HS-5 (cell line): ENCODE measurements at places on chromosomes 3 and 15.

DNA sequence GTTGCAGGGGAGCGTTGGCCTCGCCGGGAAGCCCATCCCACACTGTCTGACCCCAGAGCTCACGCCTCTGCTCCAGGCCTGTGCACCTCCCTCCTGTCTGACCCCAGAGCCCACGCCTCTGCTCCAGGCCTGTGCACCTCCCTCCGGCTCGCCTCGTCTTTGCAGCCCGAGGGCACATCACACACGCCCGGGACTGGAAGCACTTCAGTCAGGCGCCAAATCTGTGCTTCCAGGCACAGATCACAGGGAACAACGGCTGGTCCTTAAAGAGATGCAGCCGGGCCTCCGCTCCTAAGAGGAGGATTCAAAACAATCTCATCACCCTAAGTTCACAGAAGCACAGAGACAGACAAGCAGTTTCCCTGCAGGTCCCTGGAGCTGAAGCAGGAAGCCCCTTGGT, 103.0 kb upstream of the RPL32 start:
- no peak for DNase-seq

DNA sequence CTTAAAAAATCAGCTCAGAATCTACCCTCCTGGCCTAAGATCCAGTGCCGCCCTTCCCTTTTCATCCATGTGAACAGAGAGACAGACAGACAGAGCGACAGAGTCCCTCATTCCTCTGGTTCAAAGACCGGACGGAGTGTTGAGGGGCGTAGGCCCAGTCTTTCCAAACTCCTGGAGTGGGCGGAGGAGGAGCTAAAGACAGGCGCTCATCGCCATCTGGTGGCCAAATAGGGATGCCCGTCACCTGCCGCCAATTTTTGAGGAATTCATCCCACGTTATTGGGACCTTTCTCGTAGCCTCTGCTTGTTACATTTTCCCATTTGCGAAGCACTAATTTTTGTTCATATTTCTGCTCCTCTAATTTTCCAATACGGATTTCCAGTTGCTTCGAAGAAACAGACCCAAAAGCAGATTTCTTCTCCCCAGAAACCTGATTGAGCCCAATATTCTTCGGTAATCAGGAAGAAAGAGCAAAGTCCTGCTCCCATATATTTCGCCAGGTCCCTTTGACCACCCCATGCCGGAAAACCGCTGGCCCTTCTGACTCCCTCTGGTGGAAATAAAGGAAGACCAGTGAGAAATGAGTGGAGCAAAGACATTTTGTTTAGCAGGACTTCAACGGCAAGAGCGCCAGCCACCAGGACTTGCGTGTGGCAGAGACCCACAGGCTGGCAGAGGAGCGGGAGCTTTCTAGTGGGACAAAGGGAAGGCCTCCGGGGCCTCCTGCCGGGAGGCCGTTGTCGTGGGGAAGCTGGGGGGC, 88.0 kb downstream of the LRRK1 start:
- peak; percentile 48 for DNase-seq

- DNase-seq = no peak
Observed at GRCh38 chr3:4797201-4797705, 182.0 kb upstream of the BHLHE40 start.

DNA sequence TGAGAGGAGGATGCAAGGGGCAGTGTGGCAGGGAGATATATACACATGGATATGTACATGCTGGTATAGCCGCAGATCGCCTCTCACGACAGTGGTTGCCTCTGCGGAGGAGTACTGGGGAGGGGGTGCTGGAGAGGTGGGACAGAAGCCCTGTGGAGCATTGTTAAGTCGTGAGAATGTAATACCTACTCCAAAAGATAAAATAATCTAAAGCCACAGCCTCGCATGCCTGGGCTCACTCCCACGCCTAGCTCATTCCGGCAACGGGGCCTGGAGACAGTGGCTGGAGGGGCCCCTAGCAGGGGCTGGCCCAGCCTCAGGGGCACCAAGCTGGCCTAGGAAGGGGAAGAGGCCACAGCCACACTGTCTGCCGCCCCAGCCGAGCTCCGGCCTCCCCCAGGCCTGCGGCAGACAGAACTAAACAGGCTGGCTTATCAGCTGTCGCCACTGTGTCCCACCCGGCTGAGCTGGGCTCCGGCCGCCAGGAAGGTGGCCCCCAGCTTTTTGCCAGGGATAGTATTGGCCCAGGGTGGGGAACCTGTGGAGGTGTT, 65.1 kb upstream of the LCTL start:
- DNase-seq = no peak

DNA sequence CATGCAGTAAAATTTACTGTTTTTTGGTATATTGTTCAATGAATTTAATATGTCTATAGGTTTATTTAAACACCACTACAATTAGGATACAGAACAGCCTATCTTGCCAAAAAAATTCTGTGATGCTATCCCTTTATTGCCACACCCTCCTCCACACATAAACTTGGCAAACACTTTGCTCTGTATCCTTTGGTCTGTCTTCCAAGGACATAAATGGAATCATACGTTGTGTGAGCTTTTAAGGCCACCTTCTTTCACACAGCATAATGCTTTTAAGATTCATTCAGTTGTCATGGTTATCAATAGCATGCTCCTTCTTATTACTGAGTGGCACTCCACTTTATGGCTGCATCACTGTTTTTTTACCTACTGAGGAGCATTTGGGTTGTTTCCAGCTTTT, 71.5 kb downstream of the CERS3 start:
- peak; percentile 9 for DNase-seq

DNA sequence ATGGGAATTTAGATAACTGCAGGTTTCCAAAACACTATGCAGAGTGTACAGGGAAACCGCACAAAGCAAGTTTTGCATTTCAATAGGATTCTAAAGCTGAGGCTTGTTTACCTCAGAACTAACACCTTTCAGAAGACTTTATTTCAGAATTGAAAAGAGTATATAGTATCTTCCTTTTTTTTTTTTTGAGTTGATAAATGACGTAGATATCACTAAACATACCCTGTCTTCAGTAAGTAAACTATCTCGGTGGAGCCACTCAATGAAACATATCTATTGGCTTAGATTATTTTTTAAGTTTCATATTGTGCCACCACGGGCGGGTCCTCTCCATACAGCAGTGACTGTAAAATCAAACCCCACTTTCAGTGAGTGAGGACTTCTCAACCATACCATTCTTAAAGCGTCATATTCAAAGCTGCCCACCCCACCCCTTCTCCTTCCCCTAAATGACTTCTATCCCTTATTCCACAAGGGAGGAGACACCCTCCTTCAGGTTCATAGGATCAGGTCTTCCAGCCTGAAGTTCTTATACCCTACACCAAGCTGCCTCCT, 2.0 kb upstream of the TBL1XR1 start:
- DNase-seq = no peak

- peak; percentile 32 for DNase-seq
Observed at GRCh38 chr15:27091270-27091940, 120.4 kb downstream of the GABRG3 start.

DNA sequence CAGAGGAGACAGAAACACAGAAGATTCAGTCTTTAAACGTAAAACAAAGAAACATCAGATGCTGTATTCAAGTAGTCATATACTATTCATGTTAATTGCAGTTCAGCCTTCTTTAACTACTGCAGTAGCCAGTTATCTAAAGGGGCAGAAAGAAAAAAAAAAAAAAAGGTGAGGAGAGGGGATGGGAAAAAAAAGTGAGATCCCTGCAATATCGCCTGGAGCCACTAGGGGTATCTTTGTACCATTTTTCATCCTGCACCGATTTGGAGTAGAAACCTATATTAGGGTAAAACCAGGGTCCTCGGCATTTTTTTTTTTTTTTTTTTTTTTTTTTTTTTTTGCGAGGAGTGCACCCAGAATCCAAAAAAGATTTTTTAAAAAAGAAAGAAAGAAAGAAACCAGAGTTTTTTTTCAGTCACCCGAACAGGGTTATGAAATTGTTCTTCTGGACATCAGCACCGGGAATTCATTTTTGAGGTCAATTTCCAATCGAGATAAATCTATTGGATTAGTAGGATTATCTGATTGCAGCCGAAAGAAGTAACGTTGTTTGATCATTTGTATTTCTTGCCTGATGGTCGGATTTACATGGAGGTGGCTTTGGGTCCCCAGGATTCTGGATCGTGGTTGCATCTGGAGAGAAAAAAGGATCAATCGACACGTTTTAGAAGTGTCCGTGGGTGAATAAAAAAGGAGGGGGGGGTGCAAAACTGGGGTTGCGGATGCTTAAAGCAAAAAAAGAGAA, 186.7 kb downstream of the NLGN1 start:
- DNase-seq = peak; percentile 30

DNA sequence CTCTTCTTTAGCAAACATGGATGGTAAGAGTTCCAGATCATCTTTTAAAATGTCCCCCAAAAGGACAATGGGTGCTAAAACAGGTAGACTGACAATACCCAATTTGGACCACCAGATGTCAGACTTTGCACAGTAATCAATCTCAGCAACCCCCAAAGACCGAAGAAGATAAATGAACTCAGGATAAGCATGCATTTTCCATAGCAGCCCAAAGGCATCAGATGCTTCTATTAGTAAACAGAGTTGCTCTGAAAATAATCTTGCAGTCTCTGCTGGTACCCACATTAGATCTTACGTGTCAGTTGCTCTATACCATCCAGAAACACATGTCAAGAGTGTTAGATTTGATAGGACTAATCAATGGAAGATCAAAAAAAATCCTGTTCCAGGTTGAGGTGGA, 20.6 kb downstream of the MYH15 start:
- no peak for DNase-seq

- no peak for DNase-seq
Observed at GRCh38 chr15:78072080-78072892, 5.2 kb downstream of the TBC1D2B start.

- no peak for DNase-seq
Observed at GRCh38 chr3:39207361-39208186, 15.2 kb upstream of the XIRP1 start.

DNA sequence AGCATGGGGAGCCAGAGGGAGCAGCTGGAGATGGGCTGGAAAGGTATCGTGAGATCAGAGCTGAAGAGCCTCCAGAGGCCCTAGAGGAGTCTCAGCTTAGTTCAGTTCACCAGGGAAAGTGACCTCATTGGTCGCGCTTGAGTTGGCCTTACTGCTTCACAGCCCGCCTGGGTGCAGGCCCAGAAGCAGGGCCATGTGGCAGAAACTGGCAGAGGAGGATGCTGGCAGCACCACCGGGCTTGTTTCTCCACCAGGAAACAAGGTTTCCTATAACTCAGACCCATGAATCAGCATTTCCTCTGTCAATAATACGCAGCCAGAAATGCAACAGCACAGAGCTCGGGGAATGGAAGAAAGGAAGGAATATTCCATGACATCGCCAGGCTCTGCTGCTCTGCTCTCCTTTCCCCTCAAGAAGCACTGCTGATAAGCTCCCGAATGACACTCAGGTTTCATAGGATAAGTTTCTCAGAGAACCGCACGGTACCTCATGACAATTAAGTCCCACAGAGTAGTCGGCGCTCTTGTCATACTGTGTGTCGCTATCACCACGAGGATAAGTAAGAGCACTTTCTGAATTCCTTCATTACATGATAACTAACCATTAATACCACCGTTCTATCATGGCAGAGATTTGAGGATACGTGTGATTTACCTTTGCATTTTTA, 147.1 kb upstream of the LPP start:
- no peak for DNase-seq

DNA sequence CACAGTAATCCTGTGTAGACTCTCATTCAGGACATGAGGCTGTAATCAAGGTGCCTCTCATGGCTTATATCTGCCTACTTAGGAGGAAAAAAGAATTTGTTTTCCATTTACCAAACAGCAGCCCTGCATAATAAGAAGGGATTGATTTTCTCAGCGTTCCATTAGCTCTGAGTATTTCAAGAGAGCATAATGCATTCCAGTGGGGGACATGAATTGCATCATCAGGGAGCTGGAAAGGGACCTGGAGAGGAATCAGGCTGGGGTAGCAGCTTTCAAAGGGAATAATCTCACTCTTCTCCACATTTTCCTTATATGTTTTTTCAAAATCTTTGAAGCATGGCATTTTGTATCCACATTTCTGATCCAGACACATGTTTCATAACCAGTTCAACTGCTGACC, 150.6 kb upstream of the ANKRD28 start:
- no peak for DNase-seq

GRCh38 chr15:80694611-80695098, 455 bp upstream of the ABHD17C start:
- DNase-seq = no peak

DNA sequence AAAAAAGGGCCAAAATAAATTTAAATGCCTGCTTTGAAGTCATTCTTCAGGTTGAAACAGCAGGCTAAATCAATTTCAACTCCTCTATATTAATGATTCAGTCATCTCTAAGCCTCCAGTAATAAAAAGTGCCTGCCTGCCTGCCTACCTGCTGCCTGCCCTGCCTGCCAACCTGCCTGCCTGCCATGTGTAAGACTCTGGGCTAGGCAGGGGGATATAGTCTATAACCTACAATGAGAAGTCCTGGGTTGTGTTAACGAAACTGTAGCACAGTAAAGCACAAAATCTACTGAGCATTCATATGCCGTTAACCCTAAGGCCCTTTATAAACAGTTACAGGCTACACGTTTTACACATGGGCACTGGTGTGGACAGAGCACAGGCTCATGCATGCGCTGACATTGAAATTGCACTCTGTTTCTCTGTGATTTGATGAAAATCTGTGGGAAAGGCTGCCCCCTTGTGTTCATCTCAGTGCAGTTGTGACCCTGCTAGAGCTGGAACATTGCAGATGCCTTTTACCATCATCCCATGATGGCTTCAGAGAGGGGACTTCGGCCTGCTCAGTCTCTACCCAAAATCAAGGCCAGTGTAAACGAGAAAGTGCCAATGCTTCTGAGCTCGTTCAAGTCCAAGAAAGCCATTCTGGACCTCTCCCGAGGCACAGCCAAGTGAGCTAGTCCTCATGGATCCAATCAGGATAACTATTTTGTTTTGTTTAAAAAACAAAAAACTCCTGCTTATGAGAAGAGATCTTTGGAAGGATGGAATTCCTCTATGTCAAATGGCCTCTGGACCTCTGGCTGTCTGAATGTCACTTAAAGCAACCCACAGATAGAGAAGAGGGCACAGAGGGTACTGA, 64.6 kb downstream of the EFL1 start:
- peak; percentile 29 for DNase-seq

GRCh38 chr3:62229908-62230307, 143.4 kb downstream of the FEZF2 start:
- DNase-seq = no peak

GRCh38 chr3:169344465-169344864, 319.0 kb downstream of the MECOM start:
- DNase-seq = peak; percentile 28

DNA sequence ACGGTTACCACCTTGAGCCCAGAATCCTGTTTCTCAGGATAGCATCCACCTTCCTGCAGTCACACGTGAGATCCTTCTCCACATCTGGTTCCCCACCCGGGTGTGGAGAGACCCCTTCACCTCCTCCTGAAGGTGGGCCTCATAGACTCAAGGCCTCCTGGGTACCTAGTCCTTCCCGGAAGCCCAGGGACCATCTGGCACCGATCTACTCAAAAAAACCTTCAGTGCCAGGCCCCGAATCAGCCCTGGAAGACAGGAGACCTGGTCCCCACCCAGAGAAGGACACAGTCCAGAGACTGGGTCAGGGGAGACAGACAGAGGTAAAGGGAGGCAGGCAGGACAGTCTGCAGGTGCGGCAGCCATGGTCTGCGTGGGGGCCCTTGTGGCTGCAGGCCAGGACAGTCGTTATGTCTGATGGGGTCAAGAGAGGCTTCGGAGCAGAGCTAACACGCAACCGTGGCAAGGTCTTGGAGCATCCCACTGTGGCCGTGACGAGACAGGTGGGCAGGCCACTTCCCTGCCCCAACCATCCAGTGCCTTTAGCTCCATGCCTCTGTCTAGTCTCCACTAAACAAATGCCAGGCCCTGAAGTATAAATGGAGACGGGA, 112.2 kb upstream of the ABHD17C start:
- no peak for DNase-seq

- peak; percentile 15 for DNase-seq
Observed at GRCh38 chr15:75843678-75844581, 683 bp downstream of the UBE2Q2 start.
